HCT116 (cell line): ENCODE measurements at places on chromosomes 6 and 20. TPM values are rescaled to one million over a fixed set of nuclear protein-coding genes. Genes with fewer than 3 reads are reported as not detected.
A peak's percentile ranks its signal among the peaks of the same experiment; 100 is the strongest.

- no peak overlapping the region for H3K27ac ChIP-seq
- H3K27me3 ChIP-seq = peaks cover 4% of the 10 kb centered on the region; the same call in 1 of the 2 replicates
- no peaks in the 10 kb centered on the region for H3K36me3 ChIP-seq
- no peak overlapping the region for H3K4me3 ChIP-seq
These were observed 23.9 kb downstream of the MYH7B start for GRCh38 chr20:34979366-34980153.

- no peak overlapping the region for H3K4me3 ChIP-seq
- H3K4me1 ChIP-seq = no peaks in the 10 kb centered on the region
- H3K27ac ChIP-seq = no peak overlapping the region
- DNase-seq = no peak
- no peaks in the 10 kb centered on the region for H3K27me3 ChIP-seq
- H3K36me3 ChIP-seq = 0 out of 2 replicates have a peak, but pooled peaks cover 9% of the 10 kb centered on the region
These were observed 62.3 kb upstream of the TMEM181 start for GRCh38 chr6:158497620-158498019.

Gene LHFPL5
- 0.71 TPM for total RNA-seq

Gene KIF25
- not detected for total RNA-seq

Gene ESF1
- total RNA-seq = 25.4 TPM

- peaks cover 13% of the 10 kb centered on the region for H3K4me1 ChIP-seq
- H3K27ac ChIP-seq = no peak overlapping the region
- H3K4me3 ChIP-seq = no peak overlapping the region
- no peaks in the 10 kb centered on the region for H3K27me3 ChIP-seq
These were observed 33.6 kb downstream of the GFOD1 start for GRCh38 chr6:13453771-13454251.

- no peaks in the 10 kb centered on the region for H3K27me3 ChIP-seq
- DNase-seq = no peak
- no peak overlapping the region for H3K27ac ChIP-seq
- no peaks in the 10 kb centered on the region for H3K36me3 ChIP-seq
- peaks cover 53% of the 10 kb centered on the region for H3K4me1 ChIP-seq
These were observed 29.7 kb downstream of the RREB1 start for GRCh38 chr6:7137335-7138045.

DNA sequence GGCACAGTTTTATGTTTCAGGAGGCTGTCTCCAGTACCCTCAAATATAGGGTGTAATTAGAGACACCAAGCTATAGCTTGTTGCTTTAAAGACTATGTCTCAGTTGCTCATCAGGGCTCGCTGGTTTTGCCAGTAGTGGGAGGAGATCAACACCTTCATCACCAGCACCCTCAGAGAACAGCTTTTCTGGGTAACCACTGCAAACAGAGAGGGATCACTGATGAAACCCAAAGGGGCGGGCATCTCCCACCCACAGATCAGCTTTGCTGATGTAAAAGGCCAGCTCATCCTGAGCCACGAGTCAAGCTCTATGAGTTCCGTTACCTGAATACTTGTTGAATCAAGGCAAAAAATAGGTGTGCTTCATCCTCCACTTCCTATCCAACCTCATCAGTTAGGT, 187.7 kb downstream of the AIG1 start:
- no peak overlapping the region for H3K4me3 ChIP-seq
- no peak overlapping the region for H3K27ac ChIP-seq
- H3K36me3 ChIP-seq = no peaks in the 10 kb centered on the region
- no peaks in the 10 kb centered on the region for H3K4me1 ChIP-seq
- no peaks in the 10 kb centered on the region for H3K27me3 ChIP-seq

Gene LY6G6F
- not detected for total RNA-seq

DNA sequence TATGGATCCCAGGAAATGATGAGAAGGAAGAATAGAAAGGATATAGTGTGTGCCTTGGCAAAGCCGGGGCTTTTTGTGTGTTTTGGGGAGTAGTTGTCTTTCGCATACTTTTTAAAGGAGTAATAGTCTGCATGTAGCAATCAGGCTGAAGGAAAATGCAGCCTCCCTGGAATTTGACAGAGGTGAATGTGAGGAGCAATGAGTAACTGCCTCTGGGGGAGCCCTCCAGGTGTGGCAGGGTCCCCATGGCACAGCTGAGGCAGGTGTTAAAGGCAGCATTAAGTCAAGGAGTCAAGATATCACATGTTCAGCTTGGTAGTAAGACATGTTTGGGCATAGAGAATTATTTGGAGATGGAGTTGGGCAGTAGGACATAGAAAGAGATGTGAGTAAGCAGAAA, 203.1 kb downstream of the C6orf118 start:
- H3K27me3 ChIP-seq = no peaks in the 10 kb centered on the region
- H3K4me3 ChIP-seq = no peak overlapping the region
- H3K4me1 ChIP-seq = no peaks in the 10 kb centered on the region
- no peaks in the 10 kb centered on the region for H3K36me3 ChIP-seq

GRCh38 chr20:56247954-56248782, at the start of gene MC3R:
TSS of gene MC3R (plus strand) at chr20:56248732. CDS start at chr20:56248844, 112 bp downstream.
- no peak within 1 kb of the TSS for H3K27ac ChIP-seq
- no peaks in the 10 kb centered on the region for H3K36me3 ChIP-seq
- peak; percentile 35 for DNase-seq
- no peak within 1 kb of the TSS for H3K4me3 ChIP-seq
- H3K27me3 ChIP-seq = no peaks in the 10 kb centered on the region; the same call in 1 of the 2 replicates
- no peaks in the 10 kb centered on the region for H3K4me1 ChIP-seq

Gene CALHM5
- 0.05 TPM for total RNA-seq

DNA sequence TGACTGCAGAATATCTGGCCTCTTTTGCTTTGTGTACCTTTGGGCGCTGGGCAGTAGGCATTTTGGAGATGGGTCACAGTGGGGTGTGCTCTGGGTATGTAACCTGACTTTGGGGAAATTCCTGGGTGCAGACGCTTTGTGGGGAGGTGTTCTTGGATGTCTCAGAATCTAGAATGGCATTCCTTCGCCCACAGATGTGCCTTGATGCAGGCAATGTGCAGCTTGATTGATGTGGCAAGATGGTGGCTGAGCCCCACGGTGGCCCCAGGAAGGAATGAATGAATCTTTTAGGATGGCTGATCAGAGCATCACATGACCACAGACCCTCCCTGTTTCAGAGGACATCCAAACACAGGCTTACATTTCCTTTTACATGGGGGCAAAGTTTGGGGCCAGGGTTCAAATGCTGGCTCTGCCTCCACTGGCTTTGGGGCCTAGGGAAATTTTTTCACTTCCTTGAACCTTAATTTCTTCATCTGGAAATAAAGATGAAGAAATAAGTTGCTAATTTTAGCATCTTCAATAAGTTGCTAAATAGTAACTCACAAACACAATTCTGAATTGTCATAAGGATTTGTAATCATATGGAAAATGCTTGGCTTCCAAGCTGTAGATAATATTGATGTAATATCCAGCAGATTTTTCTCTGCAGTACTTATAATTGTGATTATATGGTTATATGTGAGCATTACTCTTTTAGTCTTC, 5.6 kb downstream of the PPP1R16B start:
- H3K4me1 ChIP-seq = no peaks in the 10 kb centered on the region
- H3K27me3 ChIP-seq = peaks cover 4% of the 10 kb centered on the region; the same call in 1 of the 2 replicates
- no peak overlapping the region for H3K4me3 ChIP-seq
- no peak for DNase-seq

DNA sequence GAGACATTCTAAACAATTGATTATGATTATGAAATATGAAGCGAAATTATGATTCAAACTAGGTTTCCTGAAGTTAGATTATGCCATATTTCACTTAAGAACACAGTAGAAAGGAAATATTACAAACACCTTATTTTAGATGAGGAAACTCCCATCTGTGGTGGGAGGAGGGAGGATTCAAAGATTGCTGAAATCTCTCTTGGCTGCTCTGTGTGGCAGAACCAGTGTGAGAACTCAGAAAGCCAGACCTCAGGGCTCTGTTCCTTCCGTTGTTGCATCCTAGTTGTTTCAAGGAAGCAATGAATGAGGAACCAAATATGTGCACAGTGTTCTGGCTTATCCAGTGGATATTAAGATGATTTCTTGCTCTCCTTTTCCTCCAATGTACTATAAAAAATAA, 2.1 kb downstream of the TAAR5 start:
- no peaks in the 10 kb centered on the region for H3K36me3 ChIP-seq
- no peak overlapping the region for H3K27ac ChIP-seq
- H3K4me3 ChIP-seq = no peak overlapping the region
- no peaks in the 10 kb centered on the region for H3K27me3 ChIP-seq
- no peaks in the 10 kb centered on the region for H3K4me1 ChIP-seq

GRCh38 chr20:17845701-17846475, 122.7 kb downstream of the SNX5 start:
- H3K36me3 ChIP-seq = 0 out of 2 replicates have a peak, but pooled peaks cover 3% of the 10 kb centered on the region
- H3K27me3 ChIP-seq = no peaks in the 10 kb centered on the region
- H3K4me3 ChIP-seq = no peak overlapping the region
- no peak overlapping the region; the same call in 1 of the 2 replicates for H3K27ac ChIP-seq
- peaks cover 88% of the 10 kb centered on the region for H3K4me1 ChIP-seq
